ENCODE measurements at places on chromosomes 2 and 18.

- no peak for DNase-seq
Measured at GRCh38 chr2:98039085-98039756, 43.5 kb upstream of the TMEM131 start.

DNA sequence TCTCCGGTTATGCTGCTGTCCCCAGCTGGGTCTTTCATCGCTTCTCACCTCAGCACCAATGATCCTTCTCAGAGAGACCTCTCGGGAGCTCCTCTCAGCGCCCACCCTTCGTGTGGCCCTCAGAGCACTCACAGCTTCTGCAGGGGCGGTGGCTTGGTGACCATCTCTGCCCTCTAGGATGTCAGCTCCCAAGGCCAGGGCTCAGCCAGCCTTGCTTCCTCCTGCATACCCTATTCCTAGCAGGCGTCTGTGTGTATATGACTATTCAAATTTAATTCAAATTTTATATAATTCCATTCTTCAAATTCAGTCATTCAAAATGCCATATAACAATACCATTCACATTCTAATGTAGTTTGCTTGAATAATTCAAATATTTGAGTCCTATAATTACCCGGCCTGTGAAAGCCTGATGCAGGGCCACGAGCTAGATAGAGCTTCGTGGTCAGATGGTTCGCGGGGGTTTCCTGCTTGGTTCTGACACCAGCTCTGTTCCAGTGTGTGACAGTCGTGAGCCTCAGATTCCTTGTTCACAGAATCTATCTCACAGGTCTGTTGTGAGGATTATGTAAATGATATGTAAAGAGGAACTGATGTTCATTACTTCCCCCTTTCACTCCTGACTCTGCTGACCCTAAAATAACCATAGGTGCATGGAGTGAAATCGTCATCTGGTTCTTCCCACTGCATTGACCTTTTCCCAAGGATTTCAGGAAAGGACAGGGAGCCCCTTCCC lies 94.0 kb upstream of the CNGA3 start:
- no peak for DNase-seq

DNA sequence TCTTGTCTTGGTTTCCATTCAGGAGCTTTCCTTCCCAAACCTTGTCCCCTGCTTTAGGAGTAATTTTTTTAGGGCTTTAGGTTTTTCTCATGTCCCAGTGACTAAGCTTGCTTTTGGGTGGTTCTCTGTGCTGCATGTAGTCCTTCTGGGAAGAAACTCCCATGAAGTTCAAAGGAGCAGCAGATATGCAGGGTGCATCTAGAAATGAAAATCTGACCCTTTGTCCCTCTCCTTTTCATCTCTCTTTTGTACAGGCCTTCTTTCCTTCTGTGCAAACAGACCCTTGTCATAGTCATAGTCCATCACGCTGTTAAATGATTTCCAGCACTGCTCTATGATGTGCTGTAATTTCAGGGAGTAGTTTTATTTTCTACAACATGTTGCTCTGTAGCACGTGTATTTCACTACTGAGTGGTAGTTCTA lies 20.4 kb downstream of the FMNL2 start:
- DNase-seq: no peak

DNA sequence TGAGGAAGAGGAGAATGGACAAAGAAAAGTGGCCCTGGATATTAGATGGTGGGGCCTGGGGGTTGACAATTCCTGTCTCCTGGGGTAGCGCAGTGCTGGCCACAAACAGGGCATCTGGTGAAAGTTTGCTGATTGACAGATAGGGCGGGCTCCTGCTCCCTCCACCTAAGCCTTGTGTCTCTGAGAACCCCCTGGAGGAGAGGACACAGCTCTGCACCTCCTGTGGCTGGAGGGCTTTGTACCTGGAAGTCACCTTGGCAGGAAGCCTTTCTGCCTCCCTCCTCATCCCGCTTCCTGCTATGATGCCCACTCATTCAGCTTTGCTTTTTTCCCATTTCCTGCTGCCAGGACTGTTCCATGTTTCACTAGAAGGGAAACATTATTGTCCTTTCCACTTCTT lies 72.4 kb downstream of the RHOB start:
- DNase-seq: no peak

GRCh38 chr2:70771446-70771845 lies 3.4 kb upstream of the ADD2 start:
- DNase-seq: no peak

GRCh38 chr2:137772451-137772850 lies 191.8 kb upstream of the HNMT start:
- DNase-seq: no peak

DNA sequence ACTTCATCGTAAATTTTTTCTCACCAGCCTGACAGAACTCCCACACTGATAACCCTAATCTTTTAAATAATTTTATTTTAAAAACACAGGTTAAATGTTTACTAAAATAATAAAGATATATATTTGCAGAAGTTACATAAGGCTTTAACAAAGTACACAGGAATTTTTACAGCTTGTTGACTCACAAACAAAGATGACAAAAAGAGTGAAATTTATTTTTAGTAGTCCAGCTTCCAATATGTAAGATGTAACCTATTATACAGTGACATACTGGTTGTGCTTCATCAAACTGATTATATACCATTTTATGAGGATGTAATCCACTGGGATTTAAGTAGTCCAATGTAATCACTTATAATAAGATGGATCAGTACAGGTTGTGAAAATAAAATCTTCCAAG lies 348.9 kb upstream of the SLC39A10 start:
- no peak for DNase-seq

DNA sequence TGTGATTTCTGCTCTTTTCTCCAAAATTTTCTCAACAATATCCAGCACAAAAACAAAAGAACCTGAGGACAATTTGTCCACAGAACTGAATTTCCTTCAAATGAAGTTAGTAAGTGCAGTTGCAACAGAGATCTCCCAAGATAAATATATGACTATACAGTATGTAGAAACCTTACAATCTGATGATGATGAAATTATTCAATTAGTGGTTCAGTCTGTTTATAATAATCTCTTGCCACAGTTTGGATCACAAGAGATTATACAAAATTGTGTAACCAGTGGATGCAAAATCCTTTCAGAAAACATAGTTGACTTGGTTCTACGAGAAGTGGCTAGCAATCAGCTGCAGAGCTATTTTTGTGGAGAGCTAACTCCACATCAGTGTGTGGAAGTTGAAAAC lies 68.7 kb downstream of the FSIP2 start:
- no peak for DNase-seq

DNA sequence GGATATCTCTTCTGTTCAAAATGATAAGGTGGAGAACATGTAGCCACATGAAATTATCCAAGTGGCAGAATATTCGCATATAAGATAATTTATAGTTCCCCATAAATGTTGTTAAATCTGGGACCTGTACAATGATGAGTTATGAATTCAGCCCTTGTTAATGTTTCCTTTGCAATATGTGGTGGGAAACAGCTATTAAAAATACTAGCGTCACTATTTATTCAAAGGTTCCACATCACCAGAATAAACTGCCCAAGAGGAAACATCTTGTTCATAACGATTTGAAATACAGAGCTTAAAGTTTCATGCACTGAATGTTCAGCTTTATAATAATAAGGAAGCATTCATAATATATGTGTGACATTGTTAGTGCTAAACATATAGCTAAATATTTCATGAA lies 223.9 kb upstream of the TCF4 start:
- no peak for DNase-seq

GRCh38 chr2:74128206-74128605 lies 19.5 kb downstream of the BOLA3 start:
- DNase-seq: no peak

DNA sequence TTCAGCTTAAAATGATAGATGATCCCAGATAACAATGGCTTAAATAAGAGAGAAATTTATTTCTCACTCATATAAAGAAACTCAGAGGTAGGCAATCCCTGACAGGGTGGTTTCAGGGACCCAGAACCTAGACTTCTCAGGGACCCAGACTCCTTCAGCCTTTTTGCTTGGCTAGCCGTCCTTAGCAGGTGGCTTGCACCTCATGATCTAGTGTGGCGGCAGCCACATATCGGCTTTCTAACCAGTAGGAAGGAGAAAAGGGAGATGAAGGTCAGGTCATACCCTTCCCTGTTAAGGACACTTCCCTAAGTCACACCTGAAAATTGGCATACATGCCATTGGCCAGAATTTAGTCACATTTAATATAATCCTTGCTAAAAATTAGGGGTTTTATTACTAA lies 18.4 kb downstream of the VSNL1 start:
- DNase-seq: no peak

DNA sequence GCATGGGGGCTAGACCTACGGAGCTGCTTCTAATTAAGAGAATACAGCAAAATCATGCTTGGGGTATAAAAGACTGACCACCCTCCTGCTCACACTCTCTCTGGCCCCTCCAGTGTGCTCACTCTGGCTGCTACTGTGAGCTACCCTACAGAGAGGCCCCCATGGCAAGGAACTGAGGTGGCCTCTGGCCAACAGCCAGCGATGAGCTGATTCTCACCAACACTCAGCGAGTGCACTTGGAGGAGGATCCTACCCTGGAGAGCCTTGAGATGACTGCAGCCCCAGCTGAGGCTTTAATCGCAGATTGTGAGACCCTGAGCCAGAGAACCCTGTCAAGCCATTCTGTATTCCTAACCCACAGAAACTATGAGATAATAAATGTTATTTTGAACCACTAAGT lies 88.2 kb downstream of the GFPT1 start:
- DNase-seq: no peak

DNA sequence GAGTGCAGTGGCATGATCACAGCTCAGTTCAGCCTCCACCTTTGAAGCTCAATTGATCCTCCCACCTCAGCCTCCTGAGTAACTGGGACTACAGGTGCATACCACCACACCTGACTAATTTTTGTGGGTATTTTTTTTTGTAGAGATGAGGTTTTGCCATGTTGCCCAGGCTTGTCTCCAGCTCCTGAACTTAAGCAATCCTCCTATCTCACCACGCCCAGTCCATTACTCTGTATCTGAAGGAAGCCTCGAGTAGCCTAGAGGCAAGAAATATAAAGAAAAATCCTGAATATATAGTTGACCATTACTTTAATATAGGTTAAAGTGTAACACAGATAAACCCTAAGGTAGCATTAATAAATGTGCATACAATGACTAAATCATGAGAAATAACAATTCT lies 686.8 kb upstream of the PIK3C3 start:
- no peak for DNase-seq

GRCh38 chr2:168427451-168427850 lies 28.6 kb upstream of the CERS6 start:
- no peak for DNase-seq

GRCh38 chr18:47754311-47755101 lies 176.0 kb downstream of the SMAD2 start:
- peak; percentile 27 for DNase-seq

DNA sequence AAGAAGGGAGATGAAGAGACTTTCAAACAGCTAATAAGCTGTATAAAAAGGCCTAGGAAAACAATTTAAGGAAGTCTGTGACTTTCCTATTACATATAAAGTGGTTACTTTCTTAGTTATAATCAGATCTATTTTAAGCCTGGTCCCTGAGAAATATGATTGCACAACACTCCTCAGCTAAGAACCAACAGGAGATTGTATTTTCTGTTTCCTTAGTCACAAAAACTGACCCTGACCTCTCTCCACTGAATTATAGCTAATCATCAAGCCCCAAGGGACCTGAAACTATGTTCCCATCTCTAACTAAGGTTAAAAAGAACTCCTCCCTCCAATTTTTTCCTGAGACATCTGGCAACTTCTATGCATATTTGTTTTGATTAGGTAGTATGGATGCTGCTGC lies 106.9 kb downstream of the ROCK1 start:
- DNase-seq: no peak

Data from NCI-H2171 treated with DMSO at 0.1 percent for 48 hours (cell line).